ENCODE measurements at places on chromosomes 7 and 10.

- H3K27me3 ChIP-seq, result no peaks in the 10 kb centered on the region
- no peak overlapping the region for H3K4me3 ChIP-seq
- H3K36me3 ChIP-seq, result no peaks in the 10 kb centered on the region
Measured at GRCh38 chr7:130114374-130114773, 44.0 kb downstream of the KLHDC10 start.

- no peak overlapping the region for H3K4me3 ChIP-seq
- H3K27ac ChIP-seq, result no peak overlapping the region
- H3K36me3 ChIP-seq, result no peaks in the 10 kb centered on the region
- H3K27me3 ChIP-seq, result no peaks in the 10 kb centered on the region
Measured at GRCh38 chr7:77467408-77467807, 51.3 kb upstream of the GSAP start.

- DNase-seq, result no peak
- no peaks in the 10 kb centered on the region for H3K27me3 ChIP-seq
- no peak overlapping the region for H3K27ac ChIP-seq
Measured at GRCh38 chr10:50367732-50368131, 116.4 kb upstream of the ASAH2 start.

DNA sequence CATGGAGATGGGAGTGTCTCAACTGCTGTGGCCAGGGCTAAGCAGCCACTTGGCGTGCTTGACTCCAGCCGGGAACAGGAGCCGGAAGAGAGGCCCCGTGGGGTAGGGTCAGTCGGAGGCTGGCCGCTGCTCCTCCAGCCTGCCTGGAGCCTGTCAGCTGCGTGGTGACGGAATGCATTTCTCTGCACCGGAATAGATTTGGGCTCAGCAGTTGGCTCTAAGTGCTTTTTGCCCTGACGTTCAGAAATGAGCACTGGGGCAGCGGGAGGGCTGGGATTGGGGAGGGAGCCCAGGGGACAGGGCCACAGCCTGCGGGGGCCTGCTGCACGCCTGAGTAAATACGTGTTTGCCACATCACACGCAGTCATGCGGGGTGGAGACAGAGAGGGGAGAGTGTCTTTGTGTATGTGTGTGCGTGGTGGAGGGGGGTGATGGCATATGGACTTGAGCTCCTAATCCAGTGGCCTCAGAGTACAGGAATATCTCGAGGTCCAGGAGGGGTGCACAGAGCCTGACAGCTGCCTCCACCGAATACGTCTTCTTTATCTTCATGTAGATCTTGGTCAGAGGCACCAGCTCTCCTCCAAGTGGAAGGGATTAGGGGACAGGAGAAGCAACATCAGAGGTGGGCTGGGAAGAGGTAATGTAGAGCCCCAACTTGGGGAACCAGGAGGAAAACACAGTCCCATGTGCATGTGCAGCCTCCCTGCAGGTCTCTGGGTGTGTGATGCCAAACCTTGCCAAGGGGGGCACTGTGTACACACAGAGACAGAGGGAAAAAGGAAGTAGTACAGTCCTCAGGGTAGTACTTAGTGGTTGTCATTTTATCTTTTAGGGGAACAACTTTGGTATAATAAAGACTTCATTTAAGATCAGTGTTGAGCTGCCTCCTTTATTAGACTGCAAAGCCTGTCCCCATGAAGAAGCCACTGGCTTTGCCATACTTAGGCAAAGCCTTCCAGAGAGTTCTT is 151.4 kb downstream of the CDH23 start:
- H3K4me1 ChIP-seq, result no peaks in the 10 kb centered on the region
- peak overlapping the region; percentile 44 for H3K4me3 ChIP-seq
- no peaks in the 10 kb centered on the region for H3K27me3 ChIP-seq
- no peak overlapping the region for H3K27ac ChIP-seq
- no peaks in the 10 kb centered on the region for H3K36me3 ChIP-seq

DNA sequence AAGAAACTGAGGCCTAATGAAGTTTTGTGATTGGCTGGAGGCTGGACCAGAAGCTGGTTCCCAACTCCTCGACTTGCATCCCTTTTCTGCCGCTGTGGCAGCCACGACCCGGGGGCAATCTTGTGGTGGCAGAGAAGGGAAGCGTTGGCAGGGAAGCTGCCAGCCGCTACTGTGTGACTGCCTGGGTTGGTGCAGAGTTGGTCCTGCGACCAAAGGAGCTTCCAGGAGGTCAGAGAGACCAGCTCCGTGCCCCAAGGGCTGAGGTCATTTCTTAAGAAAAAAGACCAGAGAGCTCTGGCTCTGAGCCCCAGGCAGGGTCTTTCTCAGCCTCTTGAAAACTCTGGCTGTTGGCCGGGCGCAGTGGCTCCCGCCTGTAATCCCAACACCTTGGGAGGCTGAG is 47.2 kb downstream of the PRF1 start:
- no peaks in the 10 kb centered on the region for H3K36me3 ChIP-seq
- H3K4me3 ChIP-seq, result no peak overlapping the region
- no peaks in the 10 kb centered on the region for H3K27me3 ChIP-seq
- H3K27ac ChIP-seq, result no peak overlapping the region
- peaks cover 11% of the 10 kb centered on the region for H3K4me1 ChIP-seq
- DNase-seq, result no peak

GRCh38 chr7:142876236-142876960 is 9.1 kb downstream of the TRPV6 start:
- no peak overlapping the region for H3K4me3 ChIP-seq
- H3K4me1 ChIP-seq, result no peaks in the 10 kb centered on the region
- no peaks in the 10 kb centered on the region for H3K27me3 ChIP-seq
- no peaks in the 10 kb centered on the region for H3K36me3 ChIP-seq
- H3K27ac ChIP-seq, result no peak overlapping the region

DNA sequence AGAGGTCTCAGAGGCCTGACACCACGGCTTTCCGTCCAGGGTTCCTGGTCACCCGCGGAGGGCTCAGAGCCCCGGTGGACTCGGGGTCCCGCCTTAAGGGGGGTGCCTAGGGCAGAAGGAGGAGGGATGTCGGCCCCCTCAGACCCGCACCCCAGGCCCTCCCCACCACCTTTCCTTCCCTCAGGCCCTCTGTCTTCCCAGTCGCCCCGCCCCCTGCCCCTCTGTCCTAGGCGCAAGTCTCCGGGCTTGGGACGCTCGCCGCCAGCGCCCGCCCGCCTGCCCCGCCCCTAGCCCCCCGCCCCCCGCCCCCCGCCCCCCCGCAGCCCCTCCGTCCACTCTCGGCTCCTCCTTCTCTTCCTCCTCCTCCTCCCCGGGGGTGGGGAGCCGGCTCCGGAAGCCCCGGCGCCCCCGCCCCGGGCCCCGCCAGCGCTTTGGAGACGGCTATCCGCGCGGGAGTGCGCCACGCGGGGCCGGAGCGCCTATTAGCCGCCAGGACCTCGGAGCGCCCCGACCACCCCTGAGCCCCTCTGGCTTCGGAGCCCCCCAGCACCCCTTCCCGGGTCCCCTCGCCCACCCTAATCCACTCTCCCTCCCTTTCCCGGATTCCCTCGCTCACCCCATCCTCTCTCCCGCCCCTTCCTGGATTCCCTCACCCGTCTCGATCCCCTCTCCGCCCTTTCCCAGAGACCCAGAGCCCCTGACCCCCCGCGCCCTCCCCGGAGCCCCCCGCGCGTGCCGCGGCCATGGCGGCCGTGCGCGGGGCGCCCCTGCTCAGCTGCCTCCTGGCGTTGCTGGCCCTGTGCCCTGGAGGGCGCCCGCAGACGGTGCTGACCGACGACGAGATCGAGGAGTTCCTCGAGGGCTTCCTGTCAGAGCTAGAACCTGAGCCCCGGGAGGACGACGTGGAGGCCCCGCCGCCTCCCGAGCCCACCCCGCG is at the start of gene AEBP1:
TSS of gene AEBP1 (plus strand) at position 423 of the 937 bp plus-strand sequence. CDS start at position 744, 321 bp downstream.
- no peaks in the 10 kb centered on the region for H3K27me3 ChIP-seq
- H3K4me1 ChIP-seq, result peaks cover 50% of the 10 kb centered on the region
- peak within 1 kb of the TSS; percentile 78 for H3K4me3 ChIP-seq
- peaks cover 18% of the 10 kb centered on the region for H3K36me3 ChIP-seq

DNA sequence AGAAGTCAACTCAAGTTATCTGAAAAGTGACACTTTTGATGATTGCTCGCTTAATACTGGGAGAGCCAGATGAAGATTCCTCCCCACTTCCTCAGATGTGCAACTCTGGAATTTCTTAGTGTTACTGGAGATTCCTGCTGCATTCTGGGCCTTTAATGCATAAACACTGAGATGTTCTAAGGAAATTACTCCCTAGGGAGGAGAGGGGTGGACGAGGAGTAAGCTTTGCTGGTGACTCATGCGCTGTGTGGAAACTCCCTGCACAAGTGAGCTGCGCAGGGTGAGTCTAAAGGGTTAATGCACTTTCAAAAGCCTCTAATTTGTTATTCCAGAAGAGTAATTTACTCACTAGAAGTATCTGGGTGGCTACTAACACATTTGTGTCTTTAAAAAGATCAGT is 46.3 kb downstream of the EGFR start:
- H3K27me3 ChIP-seq, result no peaks in the 10 kb centered on the region
- H3K36me3 ChIP-seq, result no peaks in the 10 kb centered on the region
- H3K4me3 ChIP-seq, result peak overlapping the region; percentile 45
- peak overlapping the region; percentile 81 for H3K27ac ChIP-seq
- H3K4me1 ChIP-seq, result peaks cover 43% of the 10 kb centered on the region

- no peak for DNase-seq
- H3K4me1 ChIP-seq, result no peaks in the 10 kb centered on the region
- H3K4me3 ChIP-seq, result no peak overlapping the region
- no peaks in the 10 kb centered on the region for H3K36me3 ChIP-seq
Measured at GRCh38 chr7:10950494-10950893, 23.2 kb upstream of the PHF14 start.

DNA sequence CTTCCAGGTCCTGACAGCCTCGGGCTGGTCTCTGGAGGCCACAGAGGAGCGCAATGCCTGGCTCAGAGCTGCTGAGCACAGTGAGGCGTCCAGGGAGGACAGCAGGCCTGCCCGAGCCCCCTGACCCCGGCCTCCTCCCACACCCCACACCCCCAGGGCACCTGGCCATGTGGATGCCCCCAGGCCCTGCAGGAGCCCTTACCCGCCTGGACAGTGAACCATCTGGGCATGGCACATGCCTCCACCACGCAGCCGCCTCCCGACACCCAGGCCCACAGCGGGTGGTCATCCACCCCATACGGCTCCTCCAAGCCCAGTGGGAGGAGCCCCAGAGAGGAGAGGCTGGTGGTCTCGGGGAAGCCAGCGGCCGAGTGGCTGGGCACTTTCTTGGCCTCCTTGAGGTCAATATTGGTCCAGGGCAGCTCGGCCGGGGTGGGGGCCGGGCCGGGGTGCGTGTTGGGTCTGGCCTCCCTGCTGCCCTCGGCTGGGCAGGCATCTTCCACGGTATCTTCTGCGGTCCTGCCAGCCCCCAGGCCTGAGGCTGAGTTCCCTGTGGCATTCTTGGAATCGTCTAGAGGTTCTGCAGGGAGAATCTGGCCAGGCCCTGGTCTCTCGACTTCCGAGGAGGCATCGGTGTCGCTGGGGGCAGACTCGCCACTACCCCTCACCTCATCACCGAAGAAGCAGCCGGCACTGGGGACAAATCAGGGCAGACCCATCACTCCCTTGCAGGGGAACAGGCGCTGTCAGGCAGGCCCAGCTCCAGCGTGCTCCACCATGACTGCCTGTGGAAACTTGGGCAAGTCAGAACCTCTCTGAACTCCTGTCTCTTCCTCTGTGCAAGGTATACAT is 18.6 kb downstream of the TECPR1 start:
- no peak overlapping the region for H3K4me3 ChIP-seq
- H3K27me3 ChIP-seq, result no peaks in the 10 kb centered on the region
- H3K4me1 ChIP-seq, result no peaks in the 10 kb centered on the region
- no peak for DNase-seq
- peaks cover 17% of the 10 kb centered on the region for H3K36me3 ChIP-seq

- peaks cover 75% of the 10 kb centered on the region for H3K36me3 ChIP-seq
- H3K4me1 ChIP-seq, result peaks cover 3% of the 10 kb centered on the region
- no peaks in the 10 kb centered on the region for H3K27me3 ChIP-seq
- DNase-seq, result no peak
Measured at GRCh38 chr10:93352638-93353383, 129.3 kb downstream of the MYOF start.

DNA sequence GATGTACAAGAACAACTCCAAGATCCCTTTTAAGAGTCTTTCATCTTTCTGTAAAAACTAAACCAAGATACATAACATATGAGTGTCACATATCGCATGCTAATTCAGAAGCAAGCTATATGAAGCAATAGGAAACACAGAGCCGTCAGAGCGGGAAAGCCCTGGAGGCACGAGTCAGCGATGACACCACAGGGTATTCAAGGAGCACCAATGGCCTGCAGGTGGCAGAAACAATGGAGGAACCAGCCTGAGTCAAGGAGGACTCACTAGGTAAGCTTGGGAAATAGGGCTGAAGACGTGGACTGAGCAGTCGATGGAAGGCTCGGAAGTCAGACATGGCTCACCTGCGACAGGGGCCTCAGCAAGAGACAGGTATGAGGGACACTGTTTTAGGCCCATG is 214.4 kb downstream of the FAM107B start:
- no peaks in the 10 kb centered on the region for H3K27me3 ChIP-seq
- H3K4me1 ChIP-seq, result peaks cover 9% of the 10 kb centered on the region
- DNase-seq, result no peak
- no peak overlapping the region for H3K27ac ChIP-seq

DNA sequence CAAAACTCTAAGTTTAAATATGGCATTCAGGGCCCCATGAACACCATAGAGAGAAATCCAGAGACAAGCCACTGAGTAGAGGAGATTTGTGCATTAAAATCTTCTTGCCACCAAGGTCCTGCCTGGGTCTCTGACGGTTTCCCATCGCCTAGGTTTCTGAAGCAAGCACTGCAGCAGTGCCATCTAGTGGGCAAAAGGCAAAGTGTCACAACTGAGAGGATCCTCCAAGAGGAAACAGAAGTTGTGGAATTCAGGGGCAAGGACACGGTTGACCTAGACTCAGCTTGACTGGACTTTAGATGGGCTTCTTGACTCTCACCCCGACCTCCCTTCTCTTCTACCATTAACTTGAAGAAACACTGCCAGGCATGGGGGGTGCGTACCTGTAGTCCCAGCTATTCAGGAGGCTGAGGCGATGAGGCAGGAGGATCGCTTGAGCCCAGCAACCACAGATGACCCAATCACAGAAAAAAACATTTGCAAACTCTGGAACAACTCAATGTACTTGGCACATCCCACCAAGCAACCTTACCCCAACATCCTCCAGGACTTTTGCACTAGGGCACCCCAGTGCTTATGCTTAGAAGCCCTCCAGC is 604.1 kb downstream of the GALNT17 start:
- DNase-seq, result no peak
- no peak overlapping the region for H3K4me3 ChIP-seq

GRCh38 chr7:91993976-91994375 is 53.3 kb downstream of the AKAP9 start:
- H3K27me3 ChIP-seq, result no peaks in the 10 kb centered on the region
- H3K4me3 ChIP-seq, result no peak overlapping the region
- peaks cover 28% of the 10 kb centered on the region for H3K36me3 ChIP-seq
- DNase-seq, result no peak
